AG09309 (cell line): ENCODE measurements at places on chromosomes 4 and X.

GRCh38 chrX:40700640-40701342, 34.6 kb downstream of the MED14 start:
- DNase-seq = no peak

DNA sequence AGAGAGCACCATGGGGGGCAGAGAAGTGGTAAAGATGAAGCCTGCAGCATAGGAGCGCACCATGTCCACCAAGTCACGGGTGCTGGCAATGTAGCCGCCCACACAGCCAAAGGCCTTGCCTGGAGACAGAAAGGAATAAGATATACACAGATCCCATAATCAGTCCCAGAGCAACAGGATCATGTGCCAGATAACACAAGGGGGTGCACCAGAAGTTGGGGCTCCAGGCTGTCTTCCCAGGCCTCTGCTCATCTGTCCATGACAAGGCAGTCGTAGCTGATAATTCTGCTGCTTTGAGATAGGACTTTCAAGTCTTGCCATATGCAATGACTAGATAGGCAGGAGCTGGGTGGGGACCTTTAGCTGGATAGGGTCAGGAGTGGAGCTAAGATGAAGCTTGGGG, 14.7 kb downstream of the APEX2 start:
- DNase-seq = no peak

DNA sequence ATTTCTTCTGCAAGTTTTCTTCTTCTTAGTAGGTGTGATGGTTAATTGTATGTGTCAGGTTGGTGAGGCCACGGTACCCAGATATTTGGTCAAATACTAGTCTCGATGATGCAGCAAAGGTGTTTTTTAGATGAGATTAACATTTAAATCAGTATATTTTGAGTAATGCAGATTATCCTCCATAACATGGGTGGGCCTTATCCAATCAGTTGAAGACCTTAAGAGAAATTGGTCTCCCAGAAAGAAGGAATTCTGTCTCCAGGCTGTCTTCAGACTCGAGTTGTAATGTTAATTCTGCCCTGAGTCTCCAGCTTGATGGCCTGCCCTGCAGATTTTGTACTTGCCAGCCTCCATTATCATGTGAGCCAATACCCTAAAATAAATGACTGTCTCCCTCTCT, 122.5 kb upstream of the TSPAN5 start:
- no peak for DNase-seq

GRCh38 chr4:145351162-145351561, 130.5 kb upstream of the SMAD1 start:
- DNase-seq = no peak

DNA sequence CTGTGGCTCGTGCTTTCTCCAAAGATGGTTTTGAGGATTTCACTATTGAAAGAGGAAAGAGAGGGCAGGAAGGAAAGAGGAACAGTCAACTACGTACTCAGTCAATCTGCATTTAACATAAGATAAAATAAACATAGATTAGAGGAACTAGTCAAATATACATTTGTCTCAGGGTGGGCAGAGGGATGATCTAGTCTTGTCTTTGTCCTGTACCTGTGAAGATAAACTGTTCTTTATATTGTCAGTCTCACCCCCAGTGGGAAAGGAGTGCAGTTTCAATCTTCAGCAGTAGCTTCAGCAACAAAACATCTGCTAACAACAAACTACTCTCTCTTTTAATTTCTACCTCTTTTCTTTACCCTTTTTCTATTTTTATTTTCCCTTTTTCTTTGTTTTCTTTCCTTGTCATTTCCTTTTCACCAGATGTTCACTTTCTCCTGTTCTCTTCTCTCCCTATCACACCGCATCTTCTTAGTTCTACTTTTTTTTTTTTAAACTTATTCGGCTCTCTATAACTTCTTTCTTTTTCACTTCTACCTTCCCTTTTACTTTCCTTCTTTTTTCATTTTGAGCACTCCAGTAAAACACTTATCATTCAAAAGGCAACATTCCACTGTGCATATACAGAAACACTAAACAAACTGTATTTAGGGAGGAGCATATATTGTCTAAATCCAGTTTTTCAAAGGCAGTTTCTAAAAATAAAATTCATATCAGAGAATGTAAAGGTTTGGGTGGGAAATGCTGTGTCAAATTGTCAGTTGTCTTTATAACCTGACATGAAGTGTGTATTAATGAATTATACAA, 51.4 kb upstream of the GUCY1A1 start:
- no peak for DNase-seq

DNA sequence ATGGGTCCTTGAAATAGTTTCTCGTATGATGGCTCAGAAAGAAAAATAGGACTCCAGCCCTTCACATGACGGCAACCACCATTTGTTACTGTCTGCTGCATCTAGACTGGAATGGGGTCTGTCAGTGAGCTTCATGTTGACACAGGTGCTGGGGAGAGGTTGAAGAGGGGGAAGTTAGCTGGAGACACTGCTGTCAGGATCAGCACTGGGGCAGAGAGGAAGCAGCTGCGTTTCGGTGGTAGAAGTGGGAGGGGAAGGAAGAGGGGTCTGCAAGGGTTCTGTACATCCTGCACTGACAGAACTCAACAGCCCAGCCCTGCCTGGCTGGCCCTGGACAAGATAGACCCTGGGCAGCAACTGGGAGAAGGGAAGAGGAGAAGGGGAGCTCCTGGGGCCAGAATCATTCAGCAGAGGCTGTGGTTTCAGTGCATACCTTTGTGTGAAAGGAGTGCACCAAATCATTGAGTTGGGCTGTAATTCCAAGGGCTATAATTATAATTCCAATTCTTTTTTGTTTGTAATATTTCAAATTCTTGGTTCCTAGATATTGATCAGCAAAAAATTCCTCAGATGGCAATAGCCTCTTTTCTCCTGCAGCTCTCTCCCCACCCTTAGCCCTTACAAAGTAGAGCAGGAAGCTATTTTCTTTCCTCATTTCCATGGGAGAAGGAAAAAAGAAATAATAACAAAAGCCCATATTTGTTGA, 119.4 kb upstream of the C1GALT1C1 start:
- DNase-seq = no peak

- DNase-seq = no peak
These were observed 38.6 kb downstream of the UNC5C start for GRCh38 chr4:95510145-95510544.

DNA sequence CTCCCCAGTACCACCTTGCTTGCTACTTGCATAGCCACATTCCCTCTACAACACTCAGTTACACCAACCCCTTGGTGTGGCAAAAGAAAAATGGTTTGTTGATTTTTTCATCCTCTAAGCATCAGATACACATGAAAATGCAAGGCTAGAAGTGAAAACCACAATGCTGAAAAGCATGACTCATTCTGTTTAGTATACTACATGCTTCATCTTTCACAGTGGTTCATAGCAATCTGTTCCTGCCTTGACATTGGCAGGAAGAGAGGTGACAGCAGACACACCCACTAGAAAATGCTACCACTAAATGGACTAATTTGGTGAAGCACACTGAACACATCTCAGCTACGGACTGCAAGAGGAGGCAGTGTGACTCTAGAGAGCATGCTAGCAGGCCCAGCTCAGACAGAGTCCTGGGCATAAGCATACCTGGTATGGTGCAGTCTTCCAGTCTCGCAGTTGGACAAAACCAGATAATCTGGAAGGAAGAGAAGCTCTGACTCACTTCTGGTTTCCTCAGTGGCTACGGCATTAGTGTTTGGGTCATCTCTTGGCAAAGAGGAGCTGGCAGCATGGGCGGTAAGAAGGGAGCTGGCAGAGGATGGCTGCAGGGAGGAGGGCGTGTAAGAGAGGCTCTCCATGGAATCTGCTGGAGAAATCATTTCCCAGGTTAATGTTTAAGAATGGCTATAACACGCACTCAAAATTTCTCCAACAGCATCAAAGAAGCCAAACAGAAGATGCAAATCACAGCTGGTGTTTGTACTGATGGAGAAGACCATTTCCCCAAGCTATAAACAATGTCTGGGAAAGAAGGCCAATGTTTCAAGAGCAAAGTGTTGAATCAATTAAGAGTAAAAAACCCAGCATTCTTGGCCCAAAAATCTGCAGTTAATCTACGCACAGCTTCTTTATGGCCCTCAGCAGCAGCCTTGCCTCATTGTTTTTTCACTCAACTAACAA, 37.8 kb downstream of the GAB3 start:
- DNase-seq = no peak

GRCh38 chrX:13898603-13899002, 81.7 kb upstream of the GPM6B start:
- no peak for DNase-seq

DNA sequence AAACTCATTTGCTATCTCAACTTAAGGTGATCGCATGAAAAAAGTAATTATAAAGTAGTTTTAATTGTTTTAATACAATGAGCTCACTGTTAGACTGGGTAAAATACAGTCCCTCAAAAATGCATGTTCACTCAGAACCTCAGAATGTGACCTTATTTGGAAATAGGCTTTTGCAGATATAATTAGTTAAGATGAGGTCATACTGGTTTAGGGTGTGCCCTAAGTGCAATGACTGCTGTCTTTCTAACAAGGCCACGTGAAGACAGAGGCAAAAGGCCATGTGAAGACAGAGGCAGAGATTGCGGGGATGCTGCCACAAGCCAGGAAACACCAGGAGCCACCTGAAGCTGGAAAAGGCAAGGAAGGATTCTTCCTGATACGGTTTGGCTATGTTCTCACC, 262.1 kb downstream of the NKX6-1 start:
- no peak for DNase-seq
